ENCODE measurements at places on chromosomes 3 and 15. TPM values are rescaled to one million over a fixed set of nuclear protein-coding genes. Genes with fewer than 3 reads are reported as not detected.

Gene GLDN
- total RNA-seq: 0.67 TPM

- H3K4me3 ChIP-seq: no peak overlapping the region
- no peak overlapping the region for H3K27ac ChIP-seq
- DNase-seq: no peak
- H3K27me3 ChIP-seq: no peaks in the 10 kb centered on the region
- H3K36me3 ChIP-seq: no peaks in the 10 kb centered on the region
- no peaks in the 10 kb centered on the region for H3K4me1 ChIP-seq
Observed at GRCh38 chr3:106401666-106402490, 533.1 kb upstream of the CBLB start.

Gene FBXO40
- not detected for total RNA-seq

DNA sequence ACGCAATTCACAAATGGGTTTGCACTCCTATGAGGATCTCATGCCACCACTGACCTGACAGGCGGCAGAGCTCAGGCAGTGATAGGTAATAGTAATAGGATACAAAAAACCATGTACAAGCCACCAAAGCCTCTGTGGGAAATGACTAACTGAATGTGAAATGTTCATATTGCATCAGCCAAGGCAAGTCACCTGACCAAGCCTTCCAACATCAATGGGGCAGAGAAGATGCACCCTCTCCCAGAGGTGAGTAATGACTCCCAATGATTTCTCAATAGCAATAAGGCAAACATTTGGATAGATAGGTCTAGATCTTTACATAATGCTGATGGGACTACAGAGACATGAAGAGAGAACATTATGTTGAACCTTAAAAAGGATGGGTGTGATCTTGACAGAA is 14.9 kb downstream of the CNTN3 start:
- H3K36me3 ChIP-seq: no peaks in the 10 kb centered on the region
- no peak for DNase-seq
- H3K4me1 ChIP-seq: no peaks in the 10 kb centered on the region
- no peak overlapping the region for H3K27ac ChIP-seq

Gene TARS3
- 6.9 TPM for total RNA-seq

DNA sequence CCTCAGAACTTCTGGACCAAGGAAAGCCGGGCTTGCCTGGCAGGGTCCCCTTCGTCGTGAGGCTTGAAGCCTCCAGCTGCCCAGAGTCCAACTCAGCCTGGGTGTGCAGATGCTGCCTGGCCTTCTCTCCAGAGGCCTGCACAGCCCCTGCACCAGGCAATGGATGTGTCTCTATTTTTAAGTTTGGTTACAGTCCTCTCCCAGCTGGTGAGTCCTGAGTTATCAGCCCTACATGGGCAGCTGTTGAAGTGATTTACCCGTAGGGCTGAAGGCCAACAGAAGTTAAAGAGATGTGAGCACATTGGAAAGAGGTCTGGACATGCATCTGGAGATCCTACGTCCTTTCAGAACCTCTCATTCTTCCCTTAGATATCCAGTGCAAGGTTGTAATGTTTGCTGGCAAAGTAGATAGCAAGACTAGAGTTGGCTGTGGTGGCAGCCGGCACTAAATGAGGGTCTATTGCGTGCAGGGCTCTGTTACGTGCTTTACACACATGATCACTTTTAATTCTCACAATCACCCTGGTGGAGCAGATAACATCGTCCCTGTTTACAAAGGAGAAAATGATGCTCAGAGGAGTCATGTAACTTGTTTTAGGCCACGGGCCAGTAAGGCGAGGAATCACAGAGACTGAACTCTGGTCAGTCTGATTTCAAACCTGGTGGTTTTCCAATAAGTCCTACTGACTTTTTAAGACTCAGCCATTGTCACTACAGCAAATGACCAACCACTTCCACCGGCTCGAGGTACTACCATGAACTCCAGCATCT is 9.9 kb downstream of the FYCO1 start:
- H3K27me3 ChIP-seq: no peaks in the 10 kb centered on the region
- peak overlapping the region; percentile 90 for H3K27ac ChIP-seq
- no peak for DNase-seq
- H3K4me3 ChIP-seq: no peak overlapping the region
- peaks cover 55% of the 10 kb centered on the region for H3K4me1 ChIP-seq

Gene NFKBIZ
- 90.7 TPM for total RNA-seq

- peak; percentile 28 for DNase-seq
- no peaks in the 10 kb centered on the region for H3K36me3 ChIP-seq
- H3K4me1 ChIP-seq: peaks cover 3% of the 10 kb centered on the region
- peak overlapping the region; percentile 62 for H3K4me3 ChIP-seq
Observed at GRCh38 chr15:69414701-69415167, 585 bp downstream of the KIF23 start.

DNA sequence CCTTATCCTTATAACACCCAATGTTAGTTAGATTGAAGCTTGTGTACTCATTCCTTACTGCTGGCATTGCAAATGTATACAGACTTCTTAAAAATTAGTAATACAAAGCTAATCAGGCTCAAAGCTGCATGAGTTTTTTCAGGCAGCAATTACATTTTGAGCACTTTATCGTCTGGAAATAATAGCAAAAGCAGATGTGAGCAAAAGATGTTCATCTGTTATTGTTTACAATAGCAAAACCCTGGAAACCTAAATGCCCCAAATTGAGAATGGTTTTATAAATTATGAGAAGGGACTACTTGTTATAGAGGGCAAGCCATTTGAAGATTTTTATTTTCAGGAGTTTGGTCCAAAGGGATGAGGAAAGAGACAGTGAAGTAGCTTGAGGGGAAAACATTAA is 126.4 kb downstream of the GADL1 start:
- H3K27ac ChIP-seq: no peak overlapping the region
- H3K27me3 ChIP-seq: no peaks in the 10 kb centered on the region
- no peak overlapping the region for H3K4me3 ChIP-seq
- H3K4me1 ChIP-seq: no peaks in the 10 kb centered on the region

Gene ECT2
- total RNA-seq: 3.1 TPM

Gene ARHGEF26
- 4.0 TPM for total RNA-seq

DNA sequence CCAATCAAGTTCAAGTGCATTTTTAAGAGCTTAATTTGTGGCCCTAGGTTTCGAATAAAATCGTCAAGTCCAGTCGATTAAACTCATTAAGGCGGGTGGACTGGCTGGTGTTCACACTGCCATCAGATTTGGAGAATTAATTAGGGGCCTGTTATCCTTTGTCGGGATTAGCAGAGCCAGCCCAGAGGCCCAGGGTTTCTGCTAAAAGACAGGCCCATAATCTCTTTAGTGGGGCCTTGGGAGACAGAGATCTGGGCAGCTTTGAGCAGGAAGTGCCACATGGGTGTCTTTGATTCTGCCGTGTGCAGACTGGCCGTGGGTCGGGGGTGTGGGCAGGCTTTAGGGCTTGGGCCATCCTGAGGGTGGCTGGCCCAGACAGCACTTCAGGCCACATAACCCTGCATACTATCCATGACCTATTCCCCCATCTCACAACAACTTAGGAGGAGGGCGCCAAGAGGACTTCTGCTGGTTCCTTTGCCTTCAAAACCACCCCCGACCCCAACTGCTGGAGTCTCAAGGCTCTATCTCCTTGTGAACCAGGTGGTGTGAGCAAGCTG is 94.7 kb downstream of the PLXNA1 start:
- no peak overlapping the region for H3K27ac ChIP-seq
- no peaks in the 10 kb centered on the region for H3K36me3 ChIP-seq
- H3K4me3 ChIP-seq: no peak overlapping the region
- no peak for DNase-seq
- no peaks in the 10 kb centered on the region for H3K4me1 ChIP-seq
- H3K27me3 ChIP-seq: no peaks in the 10 kb centered on the region

Gene KBTBD12
- total RNA-seq: 1.2 TPM

DNA sequence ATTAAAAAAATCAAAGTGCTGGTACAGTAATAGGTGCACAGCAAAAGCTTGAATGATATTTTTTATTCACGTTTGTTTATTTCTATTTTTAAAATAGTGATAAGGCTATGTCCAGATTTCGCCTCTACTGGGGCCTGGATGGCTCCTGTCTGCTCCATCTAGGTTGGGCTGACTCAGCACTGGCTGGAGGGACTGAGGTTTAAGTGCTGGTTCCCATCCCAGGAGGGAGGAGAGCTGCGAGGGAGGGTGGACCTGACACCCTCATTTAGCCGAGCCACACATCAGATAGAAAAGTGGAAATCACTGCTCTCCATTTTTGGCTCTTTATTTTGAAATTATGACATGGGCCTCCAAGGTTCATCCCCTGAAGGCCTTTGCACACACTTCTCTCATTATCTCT is 95.4 kb upstream of the AGBL1 start:
- no peak overlapping the region for H3K4me3 ChIP-seq
- H3K36me3 ChIP-seq: no peaks in the 10 kb centered on the region
- no peak overlapping the region for H3K27ac ChIP-seq
- no peaks in the 10 kb centered on the region for H3K27me3 ChIP-seq
- DNase-seq: no peak
- H3K4me1 ChIP-seq: no peaks in the 10 kb centered on the region

Gene AMT
- 11.5 TPM for total RNA-seq

GRCh38 chr3:136377508-136377907 is 127.4 kb downstream of the PCCB start:
- no peak for DNase-seq
- H3K36me3 ChIP-seq: no peaks in the 10 kb centered on the region
- H3K27ac ChIP-seq: no peak overlapping the region
- no peak overlapping the region for H3K4me3 ChIP-seq

- no peak overlapping the region for H3K4me3 ChIP-seq
- no peak for DNase-seq
- no peaks in the 10 kb centered on the region for H3K4me1 ChIP-seq
- no peaks in the 10 kb centered on the region for H3K27me3 ChIP-seq
- no peak overlapping the region for H3K27ac ChIP-seq
- no peaks in the 10 kb centered on the region for H3K36me3 ChIP-seq
Observed at GRCh38 chr3:144480416-144480919, 508.8 kb downstream of the DIPK2A start.

DNA sequence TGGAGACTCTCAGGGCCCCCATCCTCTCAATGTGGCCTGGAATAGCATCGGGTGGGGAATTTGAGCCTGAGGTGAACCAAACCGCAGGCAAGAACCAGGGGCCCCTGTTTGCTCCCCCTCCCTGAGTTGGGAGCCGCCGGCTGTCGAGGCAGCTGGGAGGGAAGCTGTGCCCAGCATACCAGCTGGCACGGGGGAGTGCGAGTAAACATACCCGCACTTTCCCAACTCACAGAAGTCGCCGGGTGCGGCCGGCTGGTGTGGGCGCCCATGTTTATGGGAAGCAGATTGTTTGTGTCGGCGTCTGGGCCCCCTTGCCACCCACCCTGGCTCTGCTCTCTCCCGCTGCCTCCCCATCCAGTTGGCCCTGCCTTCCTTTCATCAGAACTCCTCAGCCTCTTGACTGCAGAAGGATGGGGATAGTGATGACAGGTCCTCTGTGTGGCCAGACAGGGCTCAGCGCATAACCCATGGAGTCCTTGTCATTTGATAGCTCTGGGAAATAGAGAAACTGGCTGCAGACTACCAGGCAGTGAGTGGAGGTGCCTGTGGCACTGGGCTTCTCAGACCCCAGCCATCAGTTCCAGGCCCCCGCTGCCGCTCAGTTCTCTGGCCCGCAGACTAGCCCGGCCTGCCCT is 60.4 kb downstream of the CACNA2D2 start:
- no peaks in the 10 kb centered on the region for H3K27me3 ChIP-seq
- no peak for DNase-seq
- no peak overlapping the region for H3K4me3 ChIP-seq
- H3K27ac ChIP-seq: no peak overlapping the region
- peaks cover 5% of the 10 kb centered on the region for H3K4me1 ChIP-seq

Gene RBSN
- 10.9 TPM for total RNA-seq

DNA sequence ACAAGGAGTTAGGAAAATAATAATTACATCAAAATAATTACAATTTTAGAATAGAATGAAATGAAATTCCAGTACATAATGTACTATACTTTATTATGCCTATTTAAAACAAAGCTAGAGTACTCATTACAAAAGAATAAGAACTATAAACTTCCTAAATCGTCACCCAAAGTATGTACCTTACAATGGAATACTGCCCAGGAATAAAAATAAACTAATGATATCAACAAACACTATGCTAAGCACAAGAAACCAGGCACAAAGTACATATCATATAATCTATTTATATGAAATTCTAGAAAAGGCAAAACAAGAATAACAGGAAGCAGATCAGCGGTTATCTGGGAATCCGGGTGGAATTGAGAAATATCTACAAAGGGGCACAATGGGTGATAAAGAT is 84.7 kb downstream of the MYO9A start:
- no peak overlapping the region for H3K27ac ChIP-seq
- DNase-seq: no peak
- H3K4me1 ChIP-seq: no peaks in the 10 kb centered on the region
- H3K4me3 ChIP-seq: no peak overlapping the region
- H3K36me3 ChIP-seq: no peaks in the 10 kb centered on the region

GRCh38 chr15:63403254-63403945 is 21.8 kb upstream of the CA12 start:
- no peaks in the 10 kb centered on the region for H3K27me3 ChIP-seq
- no peaks in the 10 kb centered on the region for H3K4me1 ChIP-seq
- DNase-seq: no peak
- no peak overlapping the region for H3K4me3 ChIP-seq
- no peaks in the 10 kb centered on the region for H3K36me3 ChIP-seq

Gene APOD
- 35.5 TPM for total RNA-seq

- peaks cover 20% of the 10 kb centered on the region for H3K4me1 ChIP-seq
- H3K36me3 ChIP-seq: no peaks in the 10 kb centered on the region
- no peaks in the 10 kb centered on the region for H3K27me3 ChIP-seq
- peak within 1 kb of the TSS; percentile 76 for H3K4me3 ChIP-seq
- H3K27ac ChIP-seq: peak within 1 kb of the TSS; percentile 88
- peak; percentile 80 for DNase-seq
Observed at GRCh38 chr3:138187296-138188012, at the start of gene ARMC8. ARMC8 (plus strand) TSS chr3:138187301; CDS start chr3:138187555, 254 bp downstream.

DNA sequence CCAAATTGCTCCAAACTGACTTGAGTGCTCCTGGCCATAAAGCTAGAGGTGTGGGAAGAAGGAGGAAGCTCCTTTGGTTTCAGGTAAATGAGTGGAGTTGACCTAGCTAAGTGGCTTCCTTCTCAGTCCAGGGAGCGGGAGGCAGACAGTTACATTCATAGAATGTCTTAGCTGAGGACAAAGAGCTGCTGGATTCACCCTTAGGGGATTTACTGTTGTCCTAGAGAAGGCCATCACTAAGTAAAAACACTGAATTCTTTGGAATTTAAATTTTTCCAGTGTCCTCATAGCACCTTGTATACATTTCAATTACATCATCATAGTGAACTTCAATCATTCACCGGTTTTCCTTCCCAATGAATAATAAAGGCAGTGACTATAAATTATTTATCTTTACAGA is 27.3 kb upstream of the NANOGP8 start:
- no peaks in the 10 kb centered on the region for H3K27me3 ChIP-seq
- H3K36me3 ChIP-seq: no peaks in the 10 kb centered on the region
- H3K27ac ChIP-seq: no peak overlapping the region
- DNase-seq: no peak
- no peak overlapping the region for H3K4me3 ChIP-seq

DNA sequence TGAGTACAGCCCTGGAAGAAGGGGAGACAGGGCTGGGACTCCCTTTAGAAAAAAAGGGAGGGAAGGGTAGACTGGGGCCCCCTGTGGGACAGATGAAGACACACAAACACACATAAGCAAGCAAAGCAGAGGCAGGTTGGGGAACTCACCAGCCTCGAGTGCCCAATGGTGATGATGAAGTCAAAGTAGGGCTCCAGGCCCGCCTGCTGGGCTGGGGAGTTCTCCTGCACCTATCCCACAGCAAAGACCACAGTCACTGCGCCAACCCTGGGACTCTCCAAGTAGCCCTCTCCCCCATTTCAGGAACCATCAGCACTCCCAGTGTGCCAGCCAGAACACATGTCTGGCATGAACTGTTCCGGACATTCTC is 4.1 kb downstream of the GORASP1 start:
- DNase-seq: no peak
- H3K36me3 ChIP-seq: peaks cover 21% of the 10 kb centered on the region
- no peaks in the 10 kb centered on the region for H3K27me3 ChIP-seq
- no peaks in the 10 kb centered on the region for H3K4me1 ChIP-seq
- no peak overlapping the region for H3K4me3 ChIP-seq

Gene CLDN18
- 4.0 TPM for total RNA-seq
